Sciatic nerve (tissue), 2 donors: ENCODE measurements at places on chromosomes 7 and 10. TPM values are rescaled to one million over a fixed set of nuclear protein-coding genes. Genes with fewer than 3 reads are reported as not detected.

- DNase-seq = no peak
Measured at GRCh38 chr7:138799336-138800000, 1.5 kb upstream of the ATP6V0A4 start.

- no peak for DNase-seq
Measured at GRCh38 chr10:97116462-97117162, 69.1 kb downstream of the SLIT1 start.

Gene PTPRE
- total RNA-seq = 53.0 TPM

Gene FKBP6
- total RNA-seq = not detected

DNA sequence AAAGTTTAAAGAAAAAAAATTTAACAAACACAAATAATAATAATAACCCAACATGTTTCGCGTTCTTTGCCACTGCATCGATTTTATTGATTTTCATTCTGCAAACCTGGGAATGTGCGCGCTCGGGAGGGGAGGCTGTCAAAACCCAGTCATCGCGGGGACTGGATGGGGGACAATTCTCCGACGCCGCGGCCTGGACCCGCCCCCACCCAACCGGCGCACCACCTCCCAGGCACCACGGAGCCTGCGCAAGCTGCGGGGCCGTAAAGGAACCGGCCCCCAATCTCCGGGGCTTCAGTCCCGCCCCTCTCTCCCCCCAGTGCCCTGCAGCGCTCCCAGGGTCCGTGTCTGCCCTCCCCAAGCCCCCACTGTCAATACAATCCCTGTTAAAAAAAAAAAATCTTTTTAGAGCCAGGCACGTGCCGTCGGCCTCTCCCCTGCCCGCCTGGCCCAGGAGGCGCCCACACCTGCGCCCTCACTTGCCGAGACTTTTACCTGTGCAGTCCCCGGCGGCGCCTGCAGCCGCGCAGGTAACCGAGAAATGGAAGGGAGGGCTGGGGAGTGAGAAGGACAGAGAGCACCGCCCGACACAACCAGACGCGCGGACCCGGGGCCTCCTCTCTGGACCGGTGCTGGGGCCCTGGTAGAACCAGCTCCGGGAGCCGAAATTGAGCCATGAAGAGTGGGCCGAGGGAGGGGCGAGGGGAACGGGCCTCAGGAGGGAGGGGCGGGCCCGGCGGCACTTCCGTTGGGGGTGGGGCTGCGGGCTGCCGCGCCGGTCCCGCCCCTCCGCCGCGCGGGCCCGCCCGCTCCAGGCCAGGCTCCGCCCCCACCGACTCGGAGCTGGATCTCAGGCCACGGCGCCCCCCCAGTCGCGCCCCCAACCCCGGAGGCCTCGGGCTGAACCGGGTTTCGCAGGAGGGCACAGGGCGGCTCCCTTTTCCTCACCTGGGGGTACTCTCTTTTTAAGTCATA lies 7.6 kb upstream of the ZNF503 start:
- DNase-seq = peak; percentile 87

- no peak for DNase-seq
Measured at GRCh38 chr10:89645742-89646172, 715 bp upstream of the PANK1 start.

Gene DHTKD1
- 25.3 TPM for total RNA-seq

Gene SH3PXD2A
- 166 TPM for total RNA-seq

DNA sequence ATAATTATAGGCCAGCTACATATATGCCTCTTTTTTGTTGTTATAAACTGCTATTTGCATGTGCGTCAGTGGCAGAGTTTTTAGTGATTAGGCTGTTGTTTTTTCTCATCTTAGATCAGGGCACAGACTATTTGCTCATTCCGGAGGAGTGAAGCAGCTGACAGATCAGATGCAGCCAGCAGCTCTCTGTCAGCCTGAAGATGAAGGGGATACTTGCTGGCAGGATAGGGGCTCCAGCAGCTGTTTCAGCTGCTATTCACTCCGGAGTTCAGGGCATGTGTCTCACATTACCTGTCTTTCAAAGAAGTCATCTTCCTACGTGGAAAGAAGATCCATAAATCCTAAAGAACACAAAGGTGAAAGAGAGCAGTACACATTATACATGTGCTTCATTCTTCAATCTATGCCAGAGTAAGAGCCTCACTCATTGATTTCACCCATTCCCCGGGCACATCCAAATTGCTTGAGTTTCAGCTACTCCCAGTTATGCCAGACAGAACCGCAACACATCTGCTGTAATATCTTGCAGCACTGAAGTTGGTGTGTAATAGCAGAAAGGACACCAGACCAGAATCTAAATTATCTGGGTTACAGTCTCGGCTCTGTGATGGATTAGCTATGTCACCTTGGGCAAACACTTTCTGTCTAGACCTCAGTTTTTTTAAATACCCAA lies 182.8 kb upstream of the CHRM2 start:
- no peak for DNase-seq

Gene C10orf90
- not detected for total RNA-seq

- no peak for DNase-seq
Measured at GRCh38 chr10:69855346-69856111, 53.8 kb downstream of the COL13A1 start.

- no peak for DNase-seq
Measured at GRCh38 chr10:28318626-28319025, 15.8 kb upstream of the MPP7 start.
